Naive thymus-derived CD4-positive, alpha-beta T cell (primary cell): ENCODE measurements at places on chromosomes 5 and 9. TPM values are rescaled to one million over a fixed set of nuclear protein-coding genes. Genes with fewer than 3 reads are reported as not detected.

Gene LCN12
- total RNA-seq = 4.7 and 6.0 TPM in 2 replicates

Gene ENTPD2
- not detected in 2 replicates for total RNA-seq

Gene SOHLH1
- not detected for total RNA-seq

Gene FCHSD1
- total RNA-seq = 96.1 TPM

Gene PAX5
- 0.35 TPM for total RNA-seq

Gene FOXD4
- not detected for total RNA-seq

Gene CAVIN4
- not detected for total RNA-seq

DNA sequence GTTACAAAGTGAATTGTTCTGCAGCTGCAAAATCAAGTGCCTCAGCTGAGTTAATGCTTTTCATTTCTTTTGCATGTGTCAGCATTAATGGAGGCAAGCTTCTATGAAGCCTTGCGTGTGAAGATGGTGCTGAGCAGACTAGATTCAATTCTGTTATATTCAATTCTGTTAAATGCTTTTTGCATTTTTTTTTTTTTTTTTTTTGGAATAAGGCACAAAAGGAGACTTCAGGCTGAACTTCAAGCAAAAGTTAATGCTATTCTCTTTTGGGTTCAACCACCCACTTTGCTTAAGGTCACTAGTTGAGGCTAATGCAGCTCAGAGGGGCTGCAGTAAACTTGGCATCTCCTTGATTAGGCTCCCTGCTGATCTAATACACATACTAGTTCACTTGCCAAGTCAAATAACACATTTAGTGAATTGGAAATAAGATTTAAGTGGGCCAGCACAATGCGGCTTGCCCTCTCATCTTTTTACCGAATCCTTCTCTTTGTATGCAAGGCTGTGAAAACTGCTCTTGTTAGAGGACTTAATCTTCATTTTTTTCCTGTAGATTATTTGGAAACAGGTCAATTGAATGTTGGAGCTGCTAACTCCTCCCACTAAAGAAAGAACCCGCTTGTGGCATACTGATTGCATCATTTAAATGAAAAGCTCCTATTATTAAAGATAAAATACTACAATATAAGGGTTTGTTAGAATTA is 1020.2 kb downstream of the NR2F1-AS1 start:
- no peak for DNase-seq

DNA sequence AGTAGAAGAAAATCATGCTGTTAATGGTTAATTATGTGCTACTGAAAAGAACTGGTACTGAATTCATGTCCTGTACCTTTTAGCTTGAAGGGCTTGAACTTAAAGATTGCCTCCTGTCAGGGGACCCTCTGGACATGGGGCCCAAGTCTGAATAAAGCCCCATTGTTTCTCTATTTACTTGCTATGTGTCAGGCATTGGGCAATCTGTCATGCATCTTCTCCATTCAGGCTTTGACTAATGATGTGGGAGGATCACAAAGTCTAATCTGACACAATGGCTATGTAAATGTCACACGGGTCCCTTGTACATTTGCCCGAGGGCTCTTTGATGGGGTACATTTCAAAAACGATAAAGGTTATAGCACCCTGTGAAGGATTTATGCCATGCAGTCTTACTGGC is 64.0 kb upstream of the TUSC1 start:
- no peak for DNase-seq

DNA sequence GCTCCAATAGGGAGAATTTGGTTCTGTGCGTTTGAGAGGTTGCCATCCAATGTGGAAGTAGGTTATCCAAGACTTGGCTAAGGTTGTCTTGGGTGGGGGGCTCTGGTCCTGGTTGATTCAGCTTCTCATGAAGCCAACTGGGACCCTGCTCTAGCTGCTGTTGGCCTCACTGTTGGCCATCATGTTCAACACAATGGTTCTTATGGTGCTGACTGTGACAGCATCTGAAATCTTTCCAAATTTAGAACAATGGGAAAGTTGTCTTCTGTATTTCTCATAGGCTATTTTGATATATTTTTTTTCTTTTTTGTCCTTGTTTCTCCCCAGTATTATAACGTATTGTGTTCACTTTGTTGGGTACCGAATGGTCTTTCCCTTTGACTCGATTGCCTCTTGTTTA is 71.9 kb downstream of the GDNF start:
- DNase-seq = no peak

GRCh38 chr5:35031276-35031675 is 16.5 kb downstream of the AGXT2 start:
- DNase-seq = no peak

DNA sequence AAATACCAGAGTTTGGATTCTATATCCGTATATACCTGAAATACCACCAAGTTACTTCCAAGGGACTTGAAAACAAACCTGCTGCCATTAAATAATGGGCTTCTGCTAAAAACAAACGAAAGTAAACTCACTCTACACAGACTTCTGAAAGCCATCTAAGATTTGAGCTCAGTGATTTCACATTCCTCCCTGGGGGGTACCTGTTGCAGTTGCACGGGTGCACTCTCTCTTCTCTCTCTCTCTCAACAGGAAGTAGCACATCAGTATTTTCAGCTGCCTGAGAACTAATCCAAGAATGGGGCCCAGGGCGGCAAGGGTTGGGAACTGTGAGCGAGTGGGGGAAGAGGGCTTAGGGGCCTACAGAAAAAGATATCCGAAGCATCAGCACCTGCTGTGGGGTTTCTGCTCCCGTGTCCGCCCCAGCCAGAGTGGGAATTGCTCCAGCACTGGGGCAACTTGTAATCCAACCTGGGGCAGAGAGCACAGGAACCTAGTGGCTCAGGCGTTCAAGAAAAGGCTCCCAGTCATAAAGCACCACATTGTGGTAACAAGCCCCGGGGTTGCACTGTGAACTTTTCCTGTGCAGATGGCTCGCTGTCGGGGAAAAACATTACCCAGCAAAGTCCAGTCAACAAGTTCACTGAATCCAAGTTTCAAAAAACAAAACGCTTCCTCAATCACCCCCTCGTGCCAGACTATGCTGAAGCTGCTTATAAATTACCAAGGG is 99.8 kb downstream of the EFNA5 start:
- peak; percentile 25 for DNase-seq

GRCh38 chr9:122347348-122348287 is 23.2 kb upstream of the PTGS1 start:
- no peak for DNase-seq

GRCh38 chr9:130459941-130460669 is 15.3 kb downstream of the ASS1 start:
- DNase-seq = no peak

- DNase-seq = no peak
These were observed 31.2 kb upstream of the EBF1 start for GRCh38 chr5:159130871-159131270.

DNA sequence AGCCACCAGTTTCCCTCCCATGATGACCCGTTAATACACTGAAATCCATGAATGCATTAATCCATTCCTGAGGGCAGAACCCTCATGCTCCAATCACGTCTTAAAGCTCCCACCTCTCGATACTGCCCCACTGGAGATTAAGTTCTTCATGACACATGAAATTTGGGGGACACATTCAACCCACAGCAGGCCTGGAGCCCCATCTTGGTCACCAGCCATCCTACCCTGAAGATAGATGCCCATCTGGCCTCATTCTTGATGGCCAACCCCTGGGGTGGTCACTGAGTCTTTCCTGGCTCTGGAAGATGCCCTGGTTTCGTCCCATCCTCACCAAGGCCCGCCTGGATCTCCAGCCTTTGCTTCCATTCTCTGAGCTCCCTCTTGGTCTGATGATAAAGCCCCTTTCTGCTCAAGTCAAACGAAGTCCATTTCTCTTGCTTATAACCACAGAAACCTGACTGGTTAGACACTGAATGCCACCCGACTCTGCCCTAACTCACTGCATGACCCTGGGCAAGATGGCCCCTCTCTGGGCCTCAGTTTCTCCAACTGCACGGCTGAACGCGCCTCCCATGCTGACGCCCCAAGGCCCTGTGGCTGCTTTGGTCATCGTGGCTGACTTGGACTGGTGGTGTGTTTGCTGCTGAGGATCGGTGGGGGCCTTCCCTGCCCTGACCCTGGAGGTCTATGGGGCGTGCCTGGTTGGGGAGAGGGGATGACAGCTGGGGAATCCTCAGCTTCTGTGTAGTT is 138.4 kb upstream of the IER5L start:
- DNase-seq = no peak

DNA sequence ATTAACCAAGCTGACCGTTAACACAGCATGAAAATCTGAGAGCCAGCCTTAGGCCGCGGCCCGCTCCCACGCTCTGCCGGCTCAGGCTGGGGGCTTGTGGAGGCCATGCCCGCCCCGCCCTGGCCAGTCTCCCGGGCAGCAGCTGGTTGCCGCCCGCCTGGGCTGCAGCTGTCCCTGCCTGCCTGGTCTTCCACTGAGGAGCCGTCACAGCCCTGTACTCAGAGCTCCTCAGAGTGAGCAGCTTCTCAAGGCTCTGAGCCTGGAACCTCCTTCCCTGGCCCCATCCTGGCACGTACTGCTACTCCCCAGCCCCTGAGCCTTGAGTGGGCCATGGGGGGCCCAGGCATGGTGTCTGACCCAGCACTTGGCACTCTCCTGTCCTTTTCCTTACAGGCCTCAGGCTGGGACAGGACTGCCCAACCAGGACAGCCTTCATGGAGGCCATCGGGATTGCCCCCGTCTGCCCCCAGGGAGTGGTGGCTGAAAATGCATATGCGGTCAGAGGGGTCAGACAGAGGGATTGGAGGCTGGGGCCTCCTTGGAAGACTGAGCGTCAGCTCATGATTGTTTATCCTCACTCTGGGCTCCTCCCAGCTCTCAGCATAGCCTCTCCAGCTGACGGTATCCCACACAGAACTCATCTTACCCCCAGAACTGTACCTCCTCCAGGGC is 11.9 kb downstream of the FGFR4 start:
- no peak for DNase-seq

- DNase-seq = no peak
These were observed 13.5 kb upstream of the MAP1B start for GRCh38 chr5:72093824-72094223.

DNA sequence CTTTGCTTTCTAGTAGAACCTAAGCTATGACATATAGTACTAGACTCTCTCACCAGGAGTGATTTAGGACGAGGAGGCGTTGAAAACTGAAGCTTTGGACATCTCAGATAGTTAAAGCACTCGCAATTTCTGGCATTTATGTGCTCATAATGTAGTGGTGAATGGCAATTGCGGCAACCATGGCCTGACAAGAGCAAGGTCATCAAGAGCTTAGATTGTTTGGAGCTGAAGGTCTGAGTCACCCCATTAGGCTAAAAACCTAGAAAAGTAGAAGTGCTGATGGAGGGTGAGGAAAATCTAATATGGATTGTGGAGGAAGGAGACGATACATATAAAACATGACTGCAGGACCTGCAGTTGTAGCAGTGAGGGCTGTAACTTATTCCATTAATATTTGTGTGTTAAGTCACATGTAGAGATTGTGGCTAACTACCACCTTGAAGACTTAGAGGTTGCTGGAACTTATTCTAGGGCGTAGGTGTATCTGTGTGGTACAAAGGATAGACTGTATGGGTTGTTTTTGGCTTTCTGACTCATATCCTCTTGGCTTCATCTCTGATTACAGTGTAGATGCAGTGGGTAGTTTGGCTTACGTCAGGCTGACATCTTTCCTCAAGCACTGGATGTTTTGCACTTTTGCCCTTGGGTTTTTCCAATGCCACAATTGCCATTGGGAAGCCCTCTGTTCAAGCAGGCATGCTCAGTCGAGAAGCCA is 138.9 kb upstream of the CDKN2B start:
- no peak for DNase-seq

- DNase-seq = no peak
These were observed 159.3 kb upstream of the TLX3 start for GRCh38 chr5:171149772-171150171.

GRCh38 chr9:90330231-90330630 is 312.4 kb downstream of the DIRAS2 start:
- DNase-seq = no peak

DNA sequence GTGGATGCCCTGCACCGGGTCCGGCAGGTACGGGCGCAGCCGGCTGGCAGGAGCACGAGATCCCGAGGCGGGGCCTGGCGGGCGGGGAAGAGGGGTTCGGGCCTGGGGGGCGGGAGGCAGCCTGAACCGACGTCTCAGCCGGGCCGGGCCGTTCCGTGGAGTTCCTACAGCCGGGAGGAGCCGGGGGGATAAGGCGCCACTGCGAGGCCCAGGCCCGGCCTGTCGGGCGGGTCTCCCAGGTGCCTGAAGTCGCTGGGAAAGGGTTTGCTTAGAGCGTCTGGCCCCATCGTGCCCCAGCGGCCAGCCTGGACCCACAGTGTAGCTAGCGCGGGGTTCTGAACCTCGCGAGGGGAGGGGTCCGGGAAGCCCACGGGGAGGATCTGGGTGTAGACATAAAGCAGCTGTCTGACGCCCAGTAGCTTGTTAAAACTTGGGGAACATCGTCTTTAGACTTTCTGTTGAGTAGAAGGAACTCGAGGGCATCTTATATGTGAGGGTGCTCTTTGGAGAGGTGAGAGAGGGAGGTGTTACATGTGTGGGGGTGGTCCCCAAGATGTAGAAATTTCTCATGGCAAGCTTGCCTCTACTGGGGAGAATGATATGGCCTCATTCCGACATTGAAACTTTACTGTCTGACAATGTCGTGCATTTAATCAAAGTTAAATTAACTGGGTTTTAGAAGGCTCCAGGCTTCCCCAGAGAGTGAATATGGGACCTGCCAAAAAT is 524 bp downstream of the FUBP3 start:
- peak; percentile 8 for DNase-seq

- DNase-seq = no peak
These were observed 194.6 kb upstream of the KIF2A start for GRCh38 chr5:62111428-62111827.

- DNase-seq = no peak
These were observed 106.2 kb upstream of the SLC24A2 start for GRCh38 chr9:19895006-19895405.

GRCh38 chr9:92619601-92620300 is 50.2 kb downstream of the IPPK start:
- DNase-seq = no peak

- no peak for DNase-seq
These were observed 342.1 kb downstream of the TAF11L14 start for GRCh38 chr5:17976404-17976803.

DNA sequence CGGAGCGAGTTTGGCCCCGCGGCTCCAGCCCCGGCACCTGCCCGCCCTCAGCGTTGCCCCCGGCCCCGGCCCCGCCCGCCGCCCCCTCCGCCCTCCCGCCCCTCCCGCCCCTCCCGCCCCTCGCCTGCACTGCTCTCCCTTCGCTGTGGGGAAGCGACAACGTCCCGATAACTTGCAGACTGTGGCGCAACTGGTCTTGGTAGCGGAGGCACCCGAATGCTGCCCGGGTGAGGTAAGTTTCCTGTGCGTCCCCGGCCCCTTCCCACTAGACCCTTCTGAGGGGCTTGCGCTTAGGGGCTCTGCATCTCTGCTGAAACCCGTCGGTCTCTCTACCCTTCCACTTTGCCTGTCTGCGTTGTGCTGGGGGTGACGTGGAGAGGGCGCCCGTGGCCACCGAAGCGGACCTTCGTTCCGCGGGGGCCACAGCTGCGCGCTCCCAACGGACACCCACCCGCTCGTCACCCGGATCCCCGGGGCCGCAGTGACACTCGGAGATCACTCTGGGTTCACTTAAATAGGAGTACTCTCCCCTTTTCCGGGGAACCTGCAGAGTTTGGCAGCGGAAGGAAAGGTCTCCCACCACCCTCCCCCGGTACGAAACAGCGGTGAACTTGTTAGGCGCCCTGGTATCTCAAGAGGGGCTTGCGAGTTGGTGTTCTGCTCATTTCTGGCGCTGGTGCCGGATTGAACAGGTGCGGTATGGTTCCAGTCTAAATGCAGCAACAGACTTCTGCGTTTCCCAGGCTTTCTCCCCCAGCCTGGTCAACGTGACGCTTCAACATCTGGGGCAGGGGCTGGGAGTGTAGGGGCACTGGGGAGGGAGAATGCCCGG is 707 bp downstream of the PIP5K1B start:
- DNase-seq = no peak

- no peak for DNase-seq
These were observed 164.2 kb downstream of the PDE4D start for GRCh38 chr5:59729357-59729756.

- DNase-seq = no peak
These were observed 67.6 kb downstream of the DPYSL3 start for GRCh38 chr5:147442224-147442623.
